ENCODE measurements at places on chromosomes 2 and 18. TPM values are rescaled to one million over a fixed set of nuclear protein-coding genes. Genes with fewer than 3 reads are reported as not detected.

- no peak for DNase-seq
Observed at GRCh38 chr2:179524809-179525339, 260.2 kb upstream of the SESTD1 start.

DNA sequence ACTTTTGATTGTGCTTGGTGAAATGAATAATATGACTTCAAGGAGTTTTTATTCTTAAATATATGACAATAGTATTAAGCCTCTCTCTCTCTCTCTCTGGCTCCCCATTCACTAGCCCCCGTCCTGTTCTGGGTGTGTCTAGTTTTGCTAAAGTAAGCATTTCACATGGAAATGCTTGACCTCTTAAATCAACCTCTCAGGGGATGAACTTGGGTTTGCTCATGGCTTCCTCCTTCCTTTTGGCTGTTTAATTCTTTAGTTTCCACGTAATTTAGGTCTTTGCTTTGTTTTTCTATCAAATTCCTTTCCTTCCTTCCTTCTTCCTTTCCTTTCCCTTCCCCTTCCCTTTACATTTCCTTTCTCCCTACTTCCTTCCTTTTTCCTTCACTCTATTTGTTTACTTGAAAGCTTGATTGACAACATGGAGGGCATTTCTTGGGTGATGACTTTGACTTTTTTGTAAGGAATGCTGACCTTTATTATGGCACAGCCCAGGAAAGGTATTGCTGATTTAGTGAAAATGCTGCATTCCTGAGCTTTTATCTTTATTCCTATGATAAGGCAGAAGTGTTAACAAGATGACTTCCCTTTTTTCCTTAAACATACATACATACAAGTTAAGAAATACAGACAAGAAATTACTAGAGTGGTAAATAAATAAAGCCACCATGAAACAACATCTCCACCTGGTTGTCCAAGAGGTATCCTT is 3.6 kb downstream of the DPP4 start:
- DNase-seq, result no peak

DNA sequence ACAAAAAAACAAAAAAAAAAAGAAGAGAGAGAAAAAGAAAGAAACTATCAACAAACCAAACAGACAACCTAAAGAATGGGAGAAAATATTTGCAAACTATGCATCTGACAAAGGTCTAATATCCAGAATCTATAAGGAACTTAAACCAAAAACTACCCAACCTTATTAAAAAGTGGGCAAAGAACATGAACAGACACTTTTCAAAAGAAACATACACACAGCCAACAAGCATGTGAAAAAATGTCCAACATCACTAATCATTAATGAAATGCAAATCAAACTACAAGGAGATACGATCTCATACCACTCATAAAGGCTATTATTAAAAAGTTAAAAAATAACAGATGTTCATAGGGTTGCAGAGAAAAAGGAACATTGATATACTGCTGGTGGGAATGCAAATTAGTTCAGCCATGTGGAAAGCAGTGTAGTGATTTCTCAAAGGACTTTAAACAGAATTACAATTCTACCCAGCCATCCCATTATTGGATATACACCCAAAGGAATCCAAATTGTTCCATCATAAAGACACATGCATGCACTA is 7.2 kb upstream of the POLE4 start:
- no peak for DNase-seq

- no peak for DNase-seq
Observed at GRCh38 chr18:24465486-24465885, 5.0 kb downstream of the HRH4 start.

GRCh38 chr2:127462461-127462860 is 44.2 kb downstream of the PROC start:
- DNase-seq, result no peak

DNA sequence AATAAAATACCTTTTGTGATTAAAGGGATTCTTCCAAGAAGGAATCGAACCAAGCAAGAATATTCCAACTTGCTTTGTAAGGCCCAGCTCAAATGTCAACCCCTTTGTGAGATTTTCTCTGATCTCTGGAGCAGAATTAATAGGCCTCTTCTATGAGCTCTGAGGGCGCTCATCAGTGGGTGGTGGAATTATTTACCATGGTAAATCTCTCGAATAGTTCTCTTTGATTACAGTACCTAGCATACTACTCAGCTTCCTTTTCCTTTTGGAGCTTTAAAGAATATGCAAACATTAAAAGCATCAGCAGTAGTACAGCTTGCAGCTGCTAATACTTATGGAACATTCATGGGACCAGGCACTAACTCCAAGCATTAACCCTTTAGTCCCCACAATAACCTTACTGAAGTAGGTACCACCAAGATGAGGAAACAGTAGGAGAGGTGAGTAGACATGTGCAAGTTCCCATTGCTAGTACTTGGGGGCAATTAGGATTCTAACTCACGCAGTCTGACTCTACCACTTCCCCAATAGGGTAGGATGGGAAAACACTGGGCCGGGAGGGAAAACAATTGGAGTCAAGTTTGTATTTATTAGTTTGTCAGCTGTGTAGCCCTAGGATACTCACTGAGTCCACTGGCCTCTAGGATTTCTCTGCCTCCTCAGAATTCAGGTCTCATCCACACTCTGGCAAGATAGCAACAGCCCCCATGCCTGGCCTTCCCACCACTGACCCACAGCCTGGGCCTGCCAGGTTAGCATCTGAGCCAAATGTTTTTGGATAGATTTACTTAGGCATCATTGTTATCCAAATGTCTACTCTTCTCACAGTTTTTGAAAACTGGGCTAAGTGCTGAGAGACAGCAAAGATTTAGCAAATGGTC is 21.7 kb downstream of the ADD2 start:
- no peak for DNase-seq

DNA sequence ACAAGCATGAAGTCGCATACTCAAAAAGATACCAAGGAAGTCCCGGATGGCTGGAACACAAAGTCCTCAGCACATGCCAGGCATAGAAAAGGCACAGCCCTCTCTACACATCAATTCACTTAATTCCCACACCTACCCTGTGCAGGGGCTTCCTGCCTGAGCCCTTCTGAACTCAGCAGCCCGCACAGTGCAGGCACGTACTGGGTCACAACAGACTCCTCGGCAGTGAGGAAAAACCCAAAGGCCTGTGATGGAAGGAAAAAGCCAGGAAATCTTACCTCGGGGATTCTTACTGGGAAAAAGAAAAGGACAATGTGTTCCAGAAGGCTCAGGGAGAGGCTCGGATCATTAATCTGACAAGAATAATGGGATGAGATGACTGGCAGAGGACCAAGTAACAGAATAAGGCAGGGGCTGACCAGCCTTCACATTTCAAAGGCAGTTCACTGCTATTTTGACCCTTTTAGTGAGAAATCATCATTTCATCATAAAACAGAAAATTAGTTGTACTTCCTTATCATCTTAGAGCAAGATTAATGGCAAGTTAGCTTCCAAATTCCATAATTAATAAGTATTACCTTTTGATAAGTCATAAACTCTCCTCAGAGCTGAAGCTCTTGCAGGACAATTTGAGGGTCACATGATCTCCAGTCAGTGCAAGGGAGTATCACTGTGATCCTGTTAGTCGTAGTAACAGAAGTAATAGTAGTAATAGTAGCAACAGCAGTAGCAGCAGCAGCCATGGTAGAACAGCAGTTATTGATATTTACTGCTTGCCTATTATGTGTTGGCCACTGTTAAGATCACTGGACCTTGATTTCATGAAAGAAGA is 87.4 kb downstream of the STK39 start:
- no peak for DNase-seq

CYP26B1 gene
- total RNA-seq, result 0.05 TPM

DNA sequence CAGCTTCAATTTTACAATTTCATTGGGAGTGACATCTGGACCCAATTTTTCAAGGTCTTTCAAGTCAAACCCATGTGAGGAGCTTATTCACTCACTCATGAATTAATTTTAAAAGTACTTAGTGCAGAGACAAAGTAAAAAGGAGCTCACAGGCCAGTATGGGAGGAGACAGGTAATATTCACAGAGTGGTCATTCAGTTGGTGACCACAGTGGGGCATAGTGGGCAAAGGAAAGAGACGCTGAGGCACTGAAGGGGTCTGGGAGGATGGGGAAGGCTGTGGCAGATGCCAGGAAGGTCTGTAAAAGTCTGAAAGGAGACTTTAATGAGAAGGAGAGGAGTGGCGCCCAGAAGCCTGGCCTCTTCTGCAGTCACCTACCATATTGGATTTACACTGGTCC is 76.0 kb downstream of the CD8B2 start:
- DNase-seq, result no peak

DES gene
- total RNA-seq, result 0.63 TPM

DNA sequence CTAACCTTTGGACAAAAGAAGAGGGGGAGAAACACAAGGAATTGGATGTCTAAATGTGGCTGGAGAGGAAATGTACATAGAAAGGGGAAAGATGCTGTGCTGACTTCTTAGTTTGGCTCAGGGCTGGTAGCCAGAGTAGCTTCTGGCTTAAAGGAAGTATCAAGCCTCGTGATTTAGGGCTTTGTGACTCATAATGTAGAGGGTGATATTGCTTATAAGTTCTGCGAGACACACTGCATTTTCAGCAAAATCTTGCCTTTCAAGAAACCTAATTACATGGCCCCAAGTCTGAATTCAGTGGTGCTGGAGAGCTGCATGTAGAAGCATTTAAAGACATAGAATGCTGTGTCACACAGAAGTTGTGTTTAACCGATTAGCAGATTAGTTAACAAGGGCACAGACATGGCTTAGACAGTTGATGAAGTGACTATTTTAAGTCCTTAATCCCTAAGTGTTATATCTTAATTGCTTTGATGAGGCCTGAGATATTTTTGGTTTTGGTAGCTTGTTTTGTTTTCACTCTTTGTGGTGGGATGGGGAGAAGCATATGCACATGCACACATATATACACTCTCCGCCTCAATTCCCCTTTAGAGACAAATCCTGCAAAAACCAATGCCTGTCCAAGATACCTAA is 66.4 kb downstream of the EPAS1 start:
- DNase-seq, result no peak

DNA sequence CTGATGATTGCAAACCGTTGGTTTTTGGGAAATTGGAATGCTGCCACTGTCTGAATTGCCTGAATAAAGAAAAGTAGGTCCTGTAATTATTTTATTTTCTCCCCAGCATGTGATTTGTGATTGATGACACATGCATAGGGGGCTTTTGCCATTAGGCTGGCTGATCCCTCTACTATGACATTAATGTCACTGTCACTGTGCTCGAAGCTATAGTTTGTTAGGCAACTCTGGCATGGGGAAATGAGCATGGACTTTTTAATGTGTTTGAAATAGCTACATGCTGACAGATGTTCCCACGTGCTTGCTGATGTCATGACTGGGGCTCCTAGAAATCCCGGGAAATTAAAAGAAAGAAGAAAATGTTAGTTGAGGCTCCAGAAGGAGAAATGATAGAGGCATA is 99.1 kb downstream of the HRH4 start:
- no peak for DNase-seq

DNA sequence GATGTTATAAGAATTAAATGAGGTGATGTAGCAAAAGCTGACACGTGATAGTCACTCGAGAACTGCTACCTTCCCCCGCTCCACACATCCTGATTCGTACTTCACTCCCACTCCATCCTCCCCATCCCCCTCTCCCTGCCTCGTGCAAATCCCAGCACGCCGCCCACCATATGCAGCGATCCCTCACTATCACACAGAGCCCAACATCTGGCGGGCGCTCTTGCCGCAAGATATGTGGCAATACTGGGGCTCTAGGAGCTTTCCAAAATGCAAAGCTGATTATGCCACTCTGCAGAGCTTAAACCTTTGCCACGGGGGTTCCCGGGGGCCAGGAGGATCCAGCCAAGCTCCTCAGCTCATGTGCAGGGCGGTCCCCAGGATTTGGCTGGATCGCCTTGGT is 37.4 kb downstream of the DNMT3A start:
- no peak for DNase-seq

- no peak for DNase-seq
Observed at GRCh38 chr2:126796931-126797621, 101.6 kb upstream of the TEX51 start.

- DNase-seq, result peak; percentile 46
Observed at GRCh38 chr2:194867328-194867727, 789.7 kb upstream of the SLC39A10 start.

DNA sequence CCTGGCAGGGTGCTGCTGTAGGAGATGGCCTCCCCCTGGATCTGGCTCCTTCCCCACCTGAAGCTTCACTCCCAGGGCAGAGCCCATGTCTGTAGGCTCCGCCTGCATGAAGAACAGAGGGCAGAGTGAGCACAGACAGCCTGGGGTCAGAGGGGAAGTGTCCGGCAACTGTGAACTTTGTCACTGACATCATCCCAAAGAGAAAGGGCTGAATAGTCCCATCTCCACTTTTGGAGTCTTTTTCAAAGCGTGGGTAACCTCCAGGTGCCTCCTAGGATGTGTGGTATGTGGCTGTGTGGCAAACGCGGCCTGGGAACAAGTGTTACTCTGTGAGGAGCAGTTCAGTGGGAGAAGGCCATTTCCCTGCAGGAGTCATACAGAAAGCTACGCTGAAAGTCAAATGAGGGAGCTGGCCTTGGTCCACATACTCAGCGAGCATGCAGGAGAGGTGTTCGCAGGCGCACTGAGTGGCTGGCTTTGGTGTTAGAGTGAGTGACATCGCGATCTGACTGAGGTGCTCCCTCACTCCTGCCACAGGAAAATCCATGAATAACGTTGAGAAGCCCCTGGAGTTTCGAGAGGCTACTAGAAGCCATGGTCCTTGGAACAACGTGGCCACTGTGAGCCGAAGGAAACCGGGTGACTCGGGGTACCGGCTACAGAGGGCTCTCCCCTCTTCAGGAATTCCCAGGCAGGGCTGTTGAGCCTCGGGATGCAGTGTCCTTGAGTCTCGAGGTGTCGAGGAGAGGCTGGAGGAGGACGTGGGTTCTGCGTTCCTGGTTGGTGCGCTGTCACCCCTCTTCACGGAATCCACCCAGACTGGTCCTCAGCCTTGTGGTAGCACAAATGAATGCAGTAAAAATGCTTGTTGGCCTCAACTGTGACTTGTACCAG is 54.7 kb downstream of the CABLES1 start:
- no peak for DNase-seq

DNA sequence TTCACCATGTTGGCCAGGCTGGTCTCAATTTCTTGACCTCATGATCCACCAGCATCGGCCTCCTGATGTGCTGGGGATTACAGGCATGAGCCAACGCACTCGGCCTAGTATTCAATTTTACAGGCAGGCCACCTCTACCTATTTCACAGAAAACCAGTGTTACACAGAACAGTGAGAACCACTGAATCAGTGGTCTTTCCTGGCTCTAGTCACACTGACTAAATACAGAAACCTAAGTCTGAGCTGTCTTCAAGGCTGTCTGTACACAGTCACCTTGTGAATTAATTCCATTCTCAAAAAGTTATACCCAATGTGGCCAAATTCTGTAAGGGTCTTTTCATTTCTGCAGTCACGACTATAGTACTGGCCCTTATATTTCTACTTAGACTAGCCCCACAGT is 3.5 kb downstream of the RNF149 start:
- DNase-seq, result no peak

DSC2 gene
- total RNA-seq, result 4.9 TPM

AKAIN1 gene
- not detected for total RNA-seq

SFTPB gene
- not detected for total RNA-seq

RNF152 gene
- total RNA-seq, result not detected

SLC5A7 gene
- total RNA-seq, result not detected
